IPS-NIHi11 (cell line): ENCODE measurements at places on chromosomes 16 and 17.

GRCh38 chr17:9169116-9169515, 147.8 kb downstream of the NTN1 start:
- no peak for DNase-seq

- DNase-seq = no peak
Measured at GRCh38 chr17:41126412-41126811, 2.4 kb upstream of the KRTAP4-12 start.

DNA sequence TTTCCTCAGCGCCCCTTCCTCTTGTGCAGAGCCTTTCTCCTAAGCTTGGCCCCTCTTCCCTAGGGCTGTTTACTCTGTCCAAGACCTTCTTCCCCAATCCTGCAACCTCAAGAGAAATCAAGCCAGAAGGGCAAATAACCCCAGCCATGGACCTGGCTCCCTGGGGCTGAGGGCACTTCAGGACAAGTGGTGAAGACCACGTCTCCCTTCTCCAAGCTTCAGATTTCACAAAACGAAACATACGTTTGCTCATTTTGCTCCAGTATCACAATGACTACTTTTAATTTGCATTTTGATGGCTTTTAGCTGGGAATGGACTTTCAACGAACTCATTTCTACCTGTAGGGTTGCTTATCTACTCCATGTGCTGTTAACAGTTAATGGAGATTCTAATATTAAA, 139.8 kb upstream of the CACNG5 start:
- DNase-seq = no peak

DNA sequence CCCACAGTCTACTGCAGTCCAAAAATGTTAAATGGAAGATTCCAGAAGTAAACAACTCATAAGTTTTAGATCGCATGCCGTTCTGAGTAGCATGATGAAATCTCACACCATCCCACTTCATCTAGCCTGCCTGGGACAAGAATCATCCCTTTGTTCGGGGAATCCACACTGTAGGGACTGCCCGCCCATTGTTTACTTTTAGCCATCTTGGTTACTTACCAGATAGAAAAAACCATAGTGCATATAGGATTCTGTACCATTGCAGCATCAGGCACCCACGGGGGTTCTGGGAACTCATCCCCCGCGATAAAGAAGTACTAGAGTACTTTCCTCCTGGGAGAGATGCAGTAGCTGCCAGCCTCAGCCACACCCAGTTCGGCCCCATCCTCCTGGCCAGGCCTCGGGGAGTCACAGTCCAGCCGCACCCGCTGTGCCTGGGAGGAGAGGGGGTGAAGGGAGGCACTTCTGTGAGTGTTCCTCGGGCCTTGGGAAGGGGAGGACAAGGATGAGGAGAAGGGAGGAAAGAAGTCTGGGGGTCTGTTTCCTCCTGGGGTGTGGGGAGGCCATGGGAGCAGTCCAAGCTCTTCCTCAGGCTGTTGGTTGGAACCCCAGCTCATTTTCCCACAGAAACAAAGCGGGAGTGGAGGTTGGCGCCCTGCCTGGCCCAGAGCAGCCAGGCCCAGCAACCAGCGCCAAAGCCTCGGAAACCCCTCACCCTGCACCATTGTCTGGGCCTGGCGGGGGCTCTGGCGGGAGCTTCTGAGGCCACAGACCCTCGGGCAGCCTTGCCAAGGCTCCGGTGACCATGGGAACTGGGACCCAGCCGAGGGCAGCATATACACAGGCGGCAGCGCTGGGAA, 8.9 kb downstream of the TRIM47 start:
- DNase-seq = no peak

- DNase-seq = no peak
Measured at GRCh38 chr17:83064021-83064731, 15.2 kb upstream of the METRNL start.

DNA sequence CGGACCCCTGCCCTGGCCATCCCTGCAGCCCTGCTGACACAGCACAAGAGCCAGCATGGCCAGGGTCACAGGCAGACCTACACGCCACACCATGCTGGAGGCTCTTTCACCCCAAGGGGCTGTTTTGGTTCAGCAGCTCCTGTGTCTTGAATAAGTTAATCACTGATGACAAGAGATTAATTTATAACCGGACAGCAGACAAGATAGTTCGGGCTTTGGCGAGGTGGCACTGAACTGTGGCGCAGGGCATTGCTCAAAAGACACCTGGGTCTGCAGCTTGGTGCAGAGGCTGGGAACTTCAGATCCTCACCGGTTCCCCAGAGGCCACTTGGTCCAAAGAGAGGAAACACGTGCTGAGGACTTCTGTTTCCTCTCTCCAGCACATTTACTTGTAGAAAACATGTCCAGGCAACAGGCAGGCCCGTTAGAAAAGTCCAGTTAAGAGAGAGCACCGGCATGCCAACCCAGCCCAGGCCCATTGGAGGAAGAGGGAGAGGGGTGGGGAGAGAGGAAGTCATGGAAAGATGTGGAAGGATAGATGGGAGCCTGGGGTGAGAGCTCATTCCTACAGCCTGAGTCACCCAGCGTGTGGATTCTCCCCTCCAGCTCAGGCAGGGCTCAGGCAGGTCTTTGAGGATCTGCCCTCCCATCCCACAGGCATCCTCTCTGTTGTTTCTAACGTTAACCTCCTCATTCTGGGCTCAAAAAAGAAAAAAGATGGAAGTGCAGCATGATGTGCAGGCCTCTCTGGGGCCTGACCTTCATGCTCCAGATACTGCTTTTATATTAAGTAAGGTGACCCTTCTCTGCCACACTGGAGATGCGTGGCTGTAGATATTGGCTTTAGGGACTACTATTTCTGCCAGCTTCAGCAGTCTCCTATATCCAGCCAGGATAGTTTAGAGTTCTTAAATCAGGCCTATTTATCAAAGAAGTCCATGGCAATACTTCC, 80.0 kb upstream of the HNF1B start:
- DNase-seq = peak; percentile 50

DNA sequence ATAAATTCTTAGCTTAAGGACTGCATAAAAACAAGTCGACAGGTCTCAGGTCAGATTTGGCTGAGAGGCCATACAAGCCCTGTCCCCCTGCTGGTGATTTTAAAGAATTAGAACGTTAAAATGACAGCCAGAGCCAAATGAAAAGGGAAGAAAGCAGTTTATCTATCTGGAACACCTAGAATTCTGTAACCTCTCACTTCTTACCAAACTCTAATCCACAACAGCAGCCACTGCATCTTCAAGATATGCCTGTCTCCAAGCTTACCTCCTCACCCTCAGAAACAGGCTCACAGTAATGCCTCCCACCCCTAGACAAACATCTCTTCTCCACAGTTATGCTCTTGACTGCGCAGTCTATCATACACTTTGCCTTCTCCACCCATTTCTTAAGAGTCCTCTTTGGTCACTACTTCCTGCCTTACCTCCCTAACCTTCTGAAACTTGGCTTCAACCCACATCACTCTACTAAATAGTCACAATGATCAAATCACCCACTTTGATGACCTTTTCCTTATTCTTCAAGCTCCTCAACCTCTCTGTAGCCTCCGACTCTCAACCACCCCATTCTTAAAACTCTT, 14.2 kb downstream of the ANKFY1 start:
- DNase-seq = peak; percentile 66

DNA sequence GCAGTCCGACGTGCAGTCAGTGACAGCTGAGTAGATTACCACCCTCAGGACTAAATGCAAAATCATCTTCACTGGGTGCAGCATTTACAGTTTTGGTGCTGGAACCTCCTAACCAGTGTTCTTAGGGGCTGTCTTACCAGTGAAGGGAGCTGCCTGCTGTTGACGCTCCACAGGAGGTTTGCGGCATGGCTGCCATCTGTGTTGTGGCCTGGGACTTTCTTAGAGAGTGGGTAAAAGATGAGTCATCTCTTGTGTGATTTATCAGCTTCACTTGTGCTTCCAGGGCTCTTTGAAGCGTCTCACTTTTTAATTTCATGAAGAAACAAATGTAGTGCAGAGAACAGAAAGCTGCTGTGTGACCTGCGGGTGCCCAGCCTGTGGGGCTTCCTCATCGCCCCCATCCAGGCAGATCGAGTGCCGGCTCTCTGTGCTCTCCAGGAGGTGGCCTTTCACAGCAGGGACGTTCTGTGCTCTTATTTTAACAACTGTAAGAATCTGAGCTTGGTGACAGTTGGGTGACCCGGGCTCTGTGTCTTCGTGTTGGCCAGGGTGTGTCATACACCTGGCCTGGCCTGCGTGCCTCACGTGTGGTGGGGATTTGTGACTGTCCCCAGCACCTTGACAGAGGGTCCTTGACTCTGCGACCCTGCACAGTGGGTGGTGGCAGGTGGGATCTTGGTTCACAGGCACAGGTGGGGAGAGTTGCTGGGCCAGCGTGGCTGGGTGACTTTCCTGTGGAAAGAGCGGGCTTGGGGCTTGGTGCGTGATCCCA, 24.3 kb upstream of the ZNF750 start:
- DNase-seq = no peak

GRCh38 chr17:65053354-65053881, 3.1 kb downstream of the GNA13 start:
- no peak for DNase-seq

- no peak for DNase-seq
Measured at GRCh38 chr17:82047379-82047778, 4.2 kb downstream of the RFNG start.

GRCh38 chr16:15606518-15607220, 36.3 kb downstream of the MARF1 start:
- DNase-seq = no peak

GRCh38 chr16:30656974-30657865, 1.0 kb upstream of the FBRS start:
- no peak for DNase-seq

DNA sequence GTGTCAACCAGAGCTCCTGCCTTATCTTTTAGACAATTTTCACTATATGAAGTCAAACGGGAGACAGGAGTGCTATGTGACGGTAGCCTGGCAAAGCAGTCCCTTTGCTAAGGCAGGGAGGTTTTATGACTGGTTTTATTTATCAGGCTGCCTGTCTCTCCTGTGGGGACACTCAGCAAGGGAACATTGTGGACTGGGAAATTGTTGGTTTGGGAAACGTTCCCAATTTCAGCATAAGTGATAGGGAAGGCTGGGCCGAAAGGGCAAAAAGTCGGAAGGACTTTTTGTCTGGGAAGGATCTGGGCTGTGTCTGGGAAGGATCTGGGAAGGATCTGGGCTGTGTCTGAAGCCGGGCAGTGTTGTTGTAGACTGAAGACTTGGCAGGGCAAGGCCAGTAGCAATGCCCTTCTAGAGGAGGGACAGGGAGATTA, 211.2 kb downstream of the PARN start:
- DNase-seq = no peak

DNA sequence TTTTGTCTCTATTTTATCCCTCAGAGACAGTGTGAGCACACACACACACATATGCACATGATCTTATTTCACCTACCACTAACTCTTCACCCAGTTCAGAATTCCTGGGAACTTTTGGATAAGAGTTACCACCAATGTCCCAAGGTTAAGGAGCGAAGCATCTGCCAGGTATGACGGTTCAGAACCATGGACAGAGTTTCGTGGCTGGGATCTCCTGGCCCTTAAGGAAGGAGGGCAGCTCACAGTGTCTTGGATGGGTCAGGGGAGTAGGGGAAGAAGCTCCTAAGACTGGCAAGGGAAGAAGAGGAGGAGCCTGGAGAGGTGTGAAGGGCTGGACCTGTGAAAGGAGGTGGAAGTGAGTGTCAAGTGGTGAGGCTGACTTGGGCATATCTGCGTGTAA, 23.0 kb upstream of the TMEM132E start:
- DNase-seq = peak; percentile 76

DNA sequence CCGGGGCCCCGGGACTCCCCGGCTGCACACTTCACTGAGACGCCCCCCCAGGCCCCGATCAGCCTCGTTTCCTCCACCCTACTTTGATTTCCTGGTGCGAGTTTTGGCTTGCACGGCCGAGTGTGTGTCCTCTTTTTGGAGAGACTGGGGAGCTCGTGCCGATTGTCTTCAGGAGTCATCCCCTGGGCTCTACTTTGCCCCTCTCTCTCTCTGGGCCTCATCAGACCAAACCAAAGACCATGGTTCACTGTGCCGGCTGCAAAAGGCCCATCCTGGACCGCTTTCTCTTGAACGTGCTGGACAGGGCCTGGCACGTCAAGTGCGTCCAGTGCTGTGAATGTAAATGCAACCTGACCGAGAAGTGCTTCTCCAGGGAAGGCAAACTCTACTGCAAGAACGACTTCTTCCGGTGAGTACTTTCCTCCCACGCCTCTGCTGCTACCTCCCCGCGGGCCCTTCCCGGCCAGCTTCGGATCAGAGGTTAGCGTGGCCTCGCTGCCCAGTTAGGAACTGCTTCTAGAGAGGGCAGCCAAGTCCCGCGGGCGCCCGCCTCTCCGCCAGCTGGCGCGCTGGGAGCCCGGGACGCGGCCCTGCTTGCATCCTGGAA, 787 bp downstream of the LHX1 start:
- peak; percentile 47 for DNase-seq

- no peak for DNase-seq
Measured at GRCh38 chr16:84291226-84291625, 3.5 kb upstream of the WFDC1 start.

DNA sequence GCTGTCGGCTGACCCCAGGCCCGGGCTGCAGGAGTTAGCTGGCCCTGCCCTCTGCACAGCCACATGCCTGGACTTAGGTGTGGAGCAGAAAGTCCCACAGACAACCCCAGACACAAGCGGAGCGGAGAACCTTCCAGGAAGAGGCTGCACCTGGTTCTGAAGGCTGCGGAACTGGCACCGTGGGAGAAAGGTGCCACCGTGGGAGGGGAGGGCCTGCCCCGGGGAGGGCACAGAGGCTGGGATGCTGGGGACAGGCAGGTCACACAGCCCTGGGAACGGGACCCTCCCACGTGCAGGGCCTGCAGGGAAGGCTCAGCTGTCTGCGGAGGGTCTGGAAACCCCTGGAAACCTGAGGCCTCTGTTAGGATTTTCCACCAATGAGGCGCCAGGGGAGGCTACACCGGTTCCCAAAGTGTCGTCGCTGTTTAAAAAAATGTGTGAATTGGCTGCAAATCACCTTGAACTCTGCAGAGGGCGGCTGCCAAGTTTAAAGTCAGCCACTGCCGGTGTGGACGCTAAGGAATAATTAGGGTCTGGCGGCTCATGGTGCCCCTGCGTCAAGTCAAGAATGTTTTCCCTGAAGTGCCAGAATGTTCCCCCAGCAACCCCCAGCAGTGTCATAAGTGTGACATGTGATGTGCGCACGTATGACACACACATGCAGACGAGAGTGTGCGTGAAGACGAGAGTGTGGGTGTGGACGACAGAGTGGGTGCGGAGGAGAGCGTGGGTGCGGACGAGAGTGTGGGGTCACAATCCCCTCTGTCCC, 50.9 kb upstream of the PABPN1L start:
- DNase-seq = no peak

- DNase-seq = no peak
Measured at GRCh38 chr16:56382459-56382858, 42.9 kb downstream of the AMFR start.

- DNase-seq = no peak
Measured at GRCh38 chr17:61366076-61366714, 33.4 kb upstream of the TBX2 start.
